ENCODE measurements at places on chromosomes 7 and 10. TPM values are rescaled to one million over a fixed set of nuclear protein-coding genes. Genes with fewer than 3 reads are reported as not detected.

CEP55 gene
- total RNA-seq: 0.94 TPM

TAF6 gene
- 23.8 TPM for total RNA-seq

IRF5 gene
- total RNA-seq: not detected

CYP26C1 gene
- under 0.01 TPM for total RNA-seq

GNG11 gene
- 11.2 TPM for total RNA-seq

TMEM236 gene
- not detected for total RNA-seq

COA1 gene
- total RNA-seq: 30.3 TPM

POMZP3 gene
- 5.2 TPM for total RNA-seq

CLCN1 gene
- total RNA-seq: not detected

COL28A1 gene
- total RNA-seq: 0.16 TPM
